Stimulated activated CD8-positive, alpha-beta memory T cell treated with anti-CD3 and anti-CD28 coated beads, Interleukin-15, amount 100 ng/mL, for 1 hour (primary cell): ENCODE measurements at places on chromosomes 1 and 21.

- DNase-seq: no peak
Observed at GRCh38 chr1:66395202-66396061, 138.5 kb upstream of the SGIP1 start.

- DNase-seq: no peak
Observed at GRCh38 chr1:168394858-168395257, 114.2 kb downstream of the TBX19 start.

GRCh38 chr1:22473952-22474351 is 22.3 kb downstream of the ZBTB40 start:
- DNase-seq: no peak

GRCh38 chr1:40539338-40539737 is 7.9 kb downstream of the ZNF684 start:
- no peak for DNase-seq

- no peak for DNase-seq
Observed at GRCh38 chr1:145689922-145690321, 17.2 kb downstream of the PDZK1 start.

DNA sequence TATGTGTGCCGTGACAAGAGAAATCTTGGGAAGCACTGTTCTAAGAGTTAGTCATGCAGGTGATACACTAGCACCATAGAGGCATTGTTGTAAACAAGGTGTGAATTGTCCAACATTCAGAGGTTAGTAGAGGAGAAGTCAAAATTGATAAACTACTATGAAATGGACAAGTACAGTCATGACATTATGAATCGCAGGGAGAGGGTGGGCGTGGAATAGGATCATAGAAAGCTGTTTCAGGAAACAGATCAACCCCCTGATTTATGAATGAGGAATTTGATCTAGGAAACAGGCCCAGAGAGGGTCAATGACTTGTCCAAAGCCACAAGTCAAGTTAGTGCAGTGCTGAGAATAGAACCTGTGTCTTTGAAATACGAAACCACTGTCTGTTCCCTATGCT is 58.5 kb upstream of the LAX1 start:
- DNase-seq: no peak
